ENCODE measurements at places on chromosomes 1 and 21. TPM values are rescaled to one million over a fixed set of nuclear protein-coding genes. Genes with fewer than 3 reads are reported as not detected.

Gene TNFRSF8
- 7.6 TPM for total RNA-seq

- peak; percentile 59 for DNase-seq
- H3K27ac ChIP-seq, result no peak overlapping the region
- H3K27me3 ChIP-seq, result no peaks in the 10 kb centered on the region
- no peak overlapping the region for H3K4me3 ChIP-seq
- peaks cover 26% of the 10 kb centered on the region for H3K4me1 ChIP-seq
Measured at GRCh38 chr1:201593200-201593921, 54.4 kb downstream of the NAV1 start.

GRCh38 chr1:227887697-227888403, 59.9 kb downstream of the WNT9A start:
- peak; percentile 78 for DNase-seq
- no peaks in the 10 kb centered on the region for H3K36me3 ChIP-seq
- peak overlapping the region; percentile 79 for H3K4me3 ChIP-seq
- H3K4me1 ChIP-seq, result peaks cover 34% of the 10 kb centered on the region

- H3K36me3 ChIP-seq, result no peaks in the 10 kb centered on the region
- no peak overlapping the region for H3K27ac ChIP-seq
- no peak for DNase-seq
- H3K4me1 ChIP-seq, result no peaks in the 10 kb centered on the region
Measured at GRCh38 chr1:158972841-158973240, 36.9 kb upstream of the IFI16 start.

- no peak overlapping the region for H3K27ac ChIP-seq
- no peaks in the 10 kb centered on the region for H3K36me3 ChIP-seq
- peaks cover 6% of the 10 kb centered on the region for H3K27me3 ChIP-seq
Measured at GRCh38 chr1:84700070-84700469, 9.8 kb upstream of the SSX2IP start.

GRCh38 chr1:247277191-247277590, 21.3 kb downstream of the VN1R5 start:
- H3K27ac ChIP-seq, result no peak overlapping the region
- no peak overlapping the region for H3K4me3 ChIP-seq
- no peaks in the 10 kb centered on the region for H3K4me1 ChIP-seq
- H3K36me3 ChIP-seq, result no peaks in the 10 kb centered on the region
- DNase-seq, result no peak

DNA sequence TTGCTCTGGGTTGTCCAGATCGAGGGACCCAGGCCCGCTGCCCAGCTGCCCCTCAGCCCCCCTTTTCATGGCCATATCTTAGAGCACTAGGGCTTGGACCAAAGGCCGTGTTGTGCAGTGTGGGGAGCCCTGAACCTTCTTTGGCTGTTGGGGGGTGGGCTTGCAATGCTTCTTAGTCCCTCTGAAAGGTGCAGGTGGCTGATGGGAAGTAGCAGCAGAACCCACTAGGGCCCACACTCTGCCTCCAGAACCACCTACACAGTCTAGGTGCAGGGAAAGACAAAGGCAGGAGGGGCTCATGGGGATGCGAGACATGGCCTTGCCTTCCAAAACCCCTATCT, 2.3 kb upstream of the HPCA start:
- peaks cover 79% of the 10 kb centered on the region for H3K27me3 ChIP-seq
- no peak for DNase-seq
- H3K4me3 ChIP-seq, result no peak overlapping the region

Measured in spleen (tissue), 13 donors.